Naive thymus-derived CD8-positive, alpha-beta T cell (primary cell): ENCODE measurements at places on chromosomes 16 and 17. TPM values are rescaled to one million over a fixed set of nuclear protein-coding genes. Genes with fewer than 3 reads are reported as not detected.

- H3K4me1 ChIP-seq = peaks cover 69% of the 10 kb centered on the region
- H3K27me3 ChIP-seq = no peaks in the 10 kb centered on the region
- H3K36me3 ChIP-seq = peaks cover 2% of the 10 kb centered on the region
- no peak overlapping the region for H3K27ac ChIP-seq
These were observed 43.1 kb upstream of the MEAK7 start for GRCh38 chr16:84547546-84548061.

GRCh38 chr16:11734653-11735043 is 8.0 kb downstream of the TXNDC11 start:
- peaks cover 53% of the 10 kb centered on the region for H3K4me1 ChIP-seq
- H3K27ac ChIP-seq = no peak overlapping the region
- DNase-seq = no peak
- no peak overlapping the region for H3K4me3 ChIP-seq
- no peaks in the 10 kb centered on the region for H3K36me3 ChIP-seq

DNA sequence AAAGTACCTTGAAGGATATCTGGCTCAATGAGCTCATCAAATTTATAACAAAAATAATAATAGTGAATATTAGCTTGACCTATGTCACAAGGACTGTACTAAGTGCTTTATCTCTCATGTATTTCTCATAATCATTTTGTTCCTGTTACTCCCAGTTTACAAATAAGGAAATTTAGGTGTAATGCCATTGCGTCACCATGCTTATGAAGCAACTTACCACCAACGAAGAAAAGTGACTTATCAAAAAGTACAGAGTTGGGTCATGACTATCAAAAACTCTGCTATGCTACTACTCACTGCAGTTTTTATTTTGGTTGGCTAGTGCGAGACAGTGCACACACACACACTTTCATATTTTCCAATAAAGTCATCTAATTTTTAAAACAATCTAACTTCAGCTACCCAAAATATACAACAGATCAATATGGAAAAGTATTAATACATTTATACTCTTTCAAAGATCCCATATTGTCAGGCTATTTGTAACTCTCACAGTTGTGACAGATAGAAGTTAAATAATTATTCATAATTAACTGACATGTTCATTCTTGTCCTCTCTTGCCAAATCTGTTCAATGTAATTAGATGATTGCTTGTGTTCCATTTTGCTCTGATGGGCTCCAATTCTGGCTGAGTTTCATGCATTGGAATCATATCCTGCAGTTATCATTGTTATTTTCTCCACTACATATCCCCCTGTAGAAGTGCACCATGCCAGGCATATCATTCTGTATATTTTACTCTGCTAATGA is 119.4 kb downstream of the KCNJ2 start:
- H3K27me3 ChIP-seq = no peaks in the 10 kb centered on the region
- no peak for DNase-seq
- no peak overlapping the region for H3K4me3 ChIP-seq
- no peaks in the 10 kb centered on the region for H3K4me1 ChIP-seq

GRCh38 chr16:24810951-24811843 is 34.6 kb upstream of the SLC5A11 start:
- peak overlapping the region; percentile 8 for H3K27ac ChIP-seq
- H3K27me3 ChIP-seq = no peaks in the 10 kb centered on the region
- no peaks in the 10 kb centered on the region for H3K4me1 ChIP-seq
- H3K36me3 ChIP-seq = peaks cover 97% of the 10 kb centered on the region
- H3K4me3 ChIP-seq = no peak overlapping the region

The UTS2R gene
- total RNA-seq = not detected

DNA sequence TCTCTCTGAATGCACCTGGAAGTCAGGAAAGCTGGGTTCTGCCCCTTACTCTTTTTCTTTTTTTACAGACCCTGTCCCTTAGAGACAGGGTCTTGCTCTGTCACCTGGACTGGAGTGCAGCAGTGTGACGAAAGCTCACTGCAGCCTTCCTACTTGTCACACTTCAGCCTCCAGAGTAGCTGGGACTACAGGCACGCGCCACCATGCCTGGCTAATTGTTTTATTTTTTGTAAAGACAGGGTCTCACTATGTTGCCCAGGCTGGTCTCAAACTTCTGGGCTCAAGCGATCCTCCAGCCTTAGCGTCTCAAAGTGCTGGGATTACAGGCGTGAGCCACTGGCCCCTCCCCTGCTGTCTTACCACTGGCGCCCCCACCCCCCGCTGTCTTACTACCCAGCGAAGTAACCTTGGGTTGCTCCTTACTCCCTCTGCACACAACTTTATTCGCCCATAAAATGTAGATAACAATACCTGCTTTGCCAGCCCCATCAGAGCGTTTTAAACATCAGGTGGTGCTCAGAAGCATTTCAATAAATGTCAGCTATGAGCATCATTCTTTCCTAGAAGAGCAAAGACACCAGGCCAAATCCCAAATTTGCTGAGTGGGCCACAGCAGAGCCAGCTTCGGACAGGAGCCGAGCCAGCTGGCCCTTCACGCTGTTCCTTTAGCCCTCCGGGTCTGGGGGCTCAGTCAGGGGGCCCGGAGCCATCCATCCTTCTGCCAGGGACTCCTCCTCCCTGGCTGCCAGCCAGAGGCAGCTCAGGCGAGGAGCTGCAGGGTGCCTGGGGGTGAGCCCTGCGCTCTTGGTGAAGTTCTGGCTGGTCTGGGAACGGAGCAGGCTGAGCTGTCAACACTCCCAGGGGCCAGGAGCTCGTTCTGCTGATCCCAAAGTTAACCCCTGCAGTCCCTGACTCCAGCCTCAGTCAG is 24.4 kb downstream of the SRL start:
- no peaks in the 10 kb centered on the region for H3K4me1 ChIP-seq
- H3K27ac ChIP-seq = no peak overlapping the region
- no peak overlapping the region for H3K4me3 ChIP-seq
- H3K36me3 ChIP-seq = no peaks in the 10 kb centered on the region
- DNase-seq = no peak

DNA sequence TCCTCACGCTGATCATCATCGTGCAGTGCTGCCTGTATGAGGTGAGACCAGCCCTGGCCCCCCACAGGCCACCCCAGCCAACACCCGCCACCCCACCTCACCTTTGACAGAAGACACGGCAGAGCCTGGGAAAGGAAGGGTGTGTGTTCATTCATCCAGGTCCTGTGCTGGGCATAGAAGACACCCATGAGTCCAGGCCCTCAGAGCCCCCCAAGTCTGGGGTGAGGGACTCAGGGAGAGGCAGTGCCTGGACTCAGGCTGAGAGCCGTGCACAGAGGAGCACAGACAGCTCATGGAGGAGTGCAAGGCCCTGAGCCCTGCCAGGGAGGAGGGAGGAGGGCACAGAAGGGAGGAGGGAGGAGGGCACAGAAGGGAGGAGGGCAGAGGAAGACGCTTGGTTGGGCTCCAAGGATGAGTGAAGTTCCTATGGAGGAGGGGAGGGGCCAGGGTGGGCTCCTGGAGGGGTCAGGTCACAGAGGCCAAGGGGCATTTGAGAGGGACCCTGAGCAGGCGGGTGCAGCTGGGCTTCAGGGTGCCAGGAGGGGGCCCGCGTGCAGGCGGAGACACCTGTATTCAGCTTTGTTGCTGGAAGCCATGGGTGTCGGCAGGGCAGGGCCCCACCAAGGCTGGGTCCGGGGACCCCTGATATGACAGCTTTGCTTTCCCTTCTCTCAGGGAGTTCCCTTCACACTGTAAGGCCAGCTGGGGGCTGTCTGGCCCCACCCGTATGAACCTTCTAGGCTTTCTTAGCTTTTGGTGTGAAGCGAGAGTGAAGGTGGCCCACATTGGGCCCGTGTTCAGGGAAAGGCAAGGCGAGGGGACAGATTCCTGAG is 11.4 kb downstream of the TAX1BP3 start:
- no peaks in the 10 kb centered on the region for H3K27me3 ChIP-seq
- H3K4me1 ChIP-seq = no peaks in the 10 kb centered on the region
- H3K27ac ChIP-seq = no peak overlapping the region
- no peak overlapping the region for H3K4me3 ChIP-seq

The GPR142 gene
- not detected for total RNA-seq

DNA sequence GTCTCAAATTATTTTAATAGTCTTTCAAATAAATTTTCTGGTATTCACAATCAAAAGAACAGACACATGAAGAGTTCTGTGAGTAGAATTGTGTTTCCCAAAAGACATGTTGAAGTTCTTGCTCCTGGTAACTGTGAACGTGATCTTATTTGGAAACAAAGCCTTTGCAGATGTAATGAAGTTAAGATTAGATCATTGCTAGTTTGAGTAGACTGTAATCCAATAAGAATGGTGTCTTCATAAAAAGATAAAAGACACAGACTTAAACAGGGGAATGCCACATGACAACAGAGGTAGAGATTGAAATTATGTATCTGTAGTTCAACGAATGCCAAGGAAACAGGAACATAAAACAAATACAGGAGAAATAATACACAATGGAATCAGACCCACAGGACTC is 357.4 kb upstream of the CA10 start:
- no peaks in the 10 kb centered on the region for H3K36me3 ChIP-seq
- no peak overlapping the region for H3K27ac ChIP-seq

DNA sequence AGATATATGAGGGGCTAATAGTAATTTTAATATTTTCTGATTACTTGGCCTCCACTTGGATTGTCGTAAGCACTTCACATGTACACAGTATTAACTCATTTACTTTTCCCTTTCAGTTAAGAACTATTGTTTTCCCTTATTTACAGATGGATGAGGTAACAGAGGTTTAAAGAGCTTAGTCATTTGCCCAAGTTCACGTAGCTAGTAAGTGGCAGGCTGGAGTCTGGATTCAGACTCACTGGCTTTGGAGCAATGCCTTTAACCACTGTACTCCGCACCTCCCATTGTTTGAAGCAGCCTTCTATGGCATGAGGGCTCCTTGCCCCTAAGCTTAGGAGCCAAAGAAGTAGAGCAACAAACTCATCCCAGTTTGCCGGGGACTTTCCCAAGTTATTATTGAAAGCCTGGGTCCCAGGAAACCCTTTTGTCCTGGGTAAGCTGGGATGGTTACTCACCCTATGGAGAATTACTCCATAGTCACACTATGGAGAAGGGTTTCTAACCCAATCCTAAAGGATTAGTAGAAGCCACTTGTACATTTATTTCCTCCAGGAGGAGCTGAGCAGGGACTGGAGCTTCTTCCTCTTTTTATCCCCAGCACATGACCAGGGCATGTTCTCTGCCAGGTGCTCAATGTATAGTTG is 12.3 kb downstream of the FOXL1 start:
- H3K4me1 ChIP-seq = peaks cover 9% of the 10 kb centered on the region
- no peak overlapping the region for H3K27ac ChIP-seq
- no peaks in the 10 kb centered on the region for H3K36me3 ChIP-seq
- no peak for DNase-seq

The DNAH3 gene
- not detected for total RNA-seq

The CALB2 gene
- total RNA-seq = not detected

DNA sequence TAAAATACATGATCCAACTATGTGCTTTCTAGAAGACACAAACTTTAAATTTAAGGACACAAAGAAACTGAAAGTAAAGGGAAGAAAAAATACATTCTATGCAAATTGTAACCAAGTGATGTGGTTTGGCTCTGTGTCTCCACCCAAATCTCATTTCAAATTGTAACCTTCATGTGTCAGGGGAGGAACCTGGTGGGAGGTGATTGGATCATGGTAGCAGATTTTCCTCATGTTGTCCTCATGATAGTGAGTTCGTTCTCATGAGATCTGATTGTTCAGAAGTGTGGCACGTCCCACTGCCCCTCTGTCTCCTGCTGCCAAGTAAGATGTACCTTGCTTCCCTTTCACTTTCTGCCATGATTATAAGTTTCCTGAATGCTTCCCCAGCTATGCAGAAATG is 15.0 kb downstream of the OR1A1 start:
- H3K27me3 ChIP-seq = peaks cover 4% of the 10 kb centered on the region
- H3K4me1 ChIP-seq = peaks cover 11% of the 10 kb centered on the region
- H3K4me3 ChIP-seq = peak overlapping the region; percentile 62
- DNase-seq = no peak

GRCh38 chr17:17304521-17304985 is 1.4 kb downstream of the NT5M start:
- H3K4me1 ChIP-seq = peaks cover 30% of the 10 kb centered on the region
- H3K27ac ChIP-seq = peak overlapping the region; percentile 88
- H3K36me3 ChIP-seq = no peaks in the 10 kb centered on the region
- no peak for DNase-seq

The CA4 gene
- total RNA-seq = not detected

The ANKS4B gene
- not detected for total RNA-seq

DNA sequence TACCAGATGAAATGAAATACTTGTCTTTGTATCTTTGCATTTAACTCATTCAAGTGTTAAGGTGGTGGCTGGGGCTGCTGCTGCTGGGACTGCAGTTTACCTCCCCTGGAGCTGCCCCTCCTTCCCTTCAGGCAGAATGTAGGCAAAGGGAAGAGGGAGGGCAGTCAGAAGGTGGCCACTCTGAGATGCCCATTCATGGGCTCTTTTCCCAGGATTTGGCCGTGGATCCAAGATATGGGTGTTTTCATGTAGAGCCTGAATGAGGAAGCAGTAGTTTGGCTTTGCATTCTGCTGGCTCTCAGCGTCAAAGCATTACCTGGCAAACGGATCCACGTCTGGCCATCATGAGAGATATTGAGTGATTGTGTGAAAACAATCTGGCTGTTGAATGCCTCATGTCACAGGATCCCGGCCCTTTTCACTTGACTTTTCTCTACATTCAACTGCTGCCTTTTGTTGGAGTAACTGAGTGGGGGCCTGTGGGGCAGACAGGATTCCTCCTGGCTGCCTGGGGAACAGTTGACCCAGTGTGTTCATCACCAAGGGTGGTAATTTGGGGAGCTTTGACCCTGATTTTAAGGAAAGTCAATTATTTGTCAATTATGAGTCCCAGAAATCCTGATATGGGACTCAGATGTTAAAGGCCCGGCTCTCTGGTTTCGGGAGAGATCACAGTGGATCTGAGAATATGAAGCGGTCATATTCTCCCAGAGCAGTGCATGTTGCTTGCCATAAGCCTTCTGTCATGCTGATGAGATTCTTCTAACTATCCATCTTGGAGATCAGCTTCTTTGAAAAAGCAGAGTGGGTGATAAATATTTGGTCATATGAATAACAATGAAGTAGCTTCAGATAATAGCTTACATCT is 236.8 kb downstream of the IRX3 start:
- H3K4me3 ChIP-seq = no peak overlapping the region
- H3K36me3 ChIP-seq = peaks cover 6% of the 10 kb centered on the region
- H3K27me3 ChIP-seq = no peaks in the 10 kb centered on the region
- H3K4me1 ChIP-seq = peaks cover 4% of the 10 kb centered on the region

DNA sequence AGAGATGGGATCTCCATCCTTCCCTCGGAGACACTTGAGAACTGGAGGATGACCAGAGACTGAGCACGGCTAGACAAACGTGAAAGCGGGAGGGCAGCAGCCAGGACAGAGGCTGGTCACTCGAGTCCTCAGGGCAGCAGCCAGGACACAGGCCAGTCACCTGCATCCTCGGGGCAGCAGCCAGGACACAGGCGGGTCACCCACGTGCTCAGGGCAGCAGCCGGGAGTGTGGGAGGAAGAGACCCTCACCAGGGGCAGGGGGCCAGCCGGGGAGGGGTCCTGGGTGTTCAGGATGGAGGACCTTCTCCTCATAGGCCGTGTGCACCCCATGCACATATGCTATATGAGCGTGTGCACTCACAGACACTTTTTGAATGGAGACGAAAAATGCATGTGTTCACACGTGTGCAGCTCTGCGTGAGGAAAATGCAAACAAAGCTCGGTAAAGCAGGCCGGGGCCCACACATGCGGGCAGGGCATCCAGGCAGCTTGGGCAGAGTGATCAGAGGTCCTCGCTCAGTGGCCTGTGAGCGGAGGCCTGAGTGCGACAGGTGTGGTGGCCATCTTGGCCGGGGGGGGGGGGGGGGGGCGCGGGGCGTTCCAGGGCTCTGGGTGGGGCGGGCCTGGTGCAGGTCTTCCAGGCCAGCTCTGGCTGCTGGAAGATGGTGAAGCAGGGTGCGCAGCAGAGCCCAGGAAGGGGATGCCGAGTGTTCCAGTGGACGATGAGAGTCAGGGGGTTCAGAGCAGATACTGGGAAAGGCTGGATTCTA is 26.7 kb downstream of the ZNF469 start:
- H3K27me3 ChIP-seq = peaks cover 2% of the 10 kb centered on the region
- no peak overlapping the region for H3K27ac ChIP-seq
- no peak overlapping the region for H3K4me3 ChIP-seq
- DNase-seq = no peak
- no peaks in the 10 kb centered on the region for H3K36me3 ChIP-seq

The RNF222 gene
- total RNA-seq = 0.18 TPM
